ENCODE measurements at places on chromosomes 1 and 21.

DNA sequence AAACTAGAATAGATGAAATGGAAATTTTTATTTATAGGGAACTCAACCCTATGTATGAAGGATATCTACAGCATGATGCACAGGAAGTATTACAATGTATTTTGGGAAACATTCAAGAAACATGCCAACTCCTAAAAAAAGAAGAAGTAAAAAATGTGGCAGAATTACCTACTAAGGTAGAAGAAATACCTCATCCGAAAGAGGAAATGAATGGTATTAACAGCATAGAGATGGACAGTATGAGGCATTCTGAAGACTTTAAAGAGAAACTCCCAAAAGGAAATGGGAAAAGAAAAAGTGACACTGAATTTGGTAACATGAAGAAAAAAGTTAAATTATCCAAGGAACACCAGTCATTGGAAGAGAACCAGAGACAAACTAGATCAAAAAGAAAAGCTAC lies 7.9 kb downstream of the USP1 start:
- no peak for DNase-seq

DNA sequence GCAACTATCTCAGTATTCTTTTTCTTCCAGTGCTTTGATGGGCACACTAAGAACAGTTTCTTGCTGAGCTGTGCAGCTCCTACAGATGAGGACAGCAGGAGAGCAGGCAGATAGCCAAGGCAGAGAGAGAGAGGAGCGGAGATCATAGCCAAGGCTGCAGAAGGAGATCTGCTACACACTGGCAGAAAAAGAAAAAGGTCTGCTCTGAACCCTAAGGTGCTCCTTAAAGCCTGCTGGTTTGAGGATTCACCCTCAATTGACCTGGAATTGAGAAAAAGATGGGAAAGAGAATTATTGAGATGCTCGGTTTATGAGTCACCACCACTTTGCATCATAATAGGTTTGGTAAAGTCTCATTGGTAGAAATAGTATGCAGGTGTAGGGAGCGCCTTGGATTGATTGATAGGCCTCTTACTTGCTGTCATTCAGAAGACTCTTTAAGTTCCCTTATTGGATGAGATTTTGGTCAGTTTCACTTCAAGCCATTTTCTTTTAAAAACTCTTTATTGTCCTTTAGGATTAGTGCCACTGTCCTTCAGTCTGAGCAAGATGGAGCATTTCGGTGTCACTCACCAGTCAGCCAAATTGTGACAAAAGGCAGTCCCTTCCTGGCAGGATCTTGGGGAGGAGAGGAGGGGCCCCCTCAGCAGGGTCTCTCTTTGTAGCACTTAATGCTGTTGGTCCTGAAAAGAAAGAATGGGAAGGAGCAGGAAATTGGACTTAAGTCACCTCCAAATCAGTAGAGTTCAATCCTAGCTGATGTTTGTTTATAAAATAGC lies 685.0 kb downstream of the ADGRL2 start:
- no peak for DNase-seq

DNA sequence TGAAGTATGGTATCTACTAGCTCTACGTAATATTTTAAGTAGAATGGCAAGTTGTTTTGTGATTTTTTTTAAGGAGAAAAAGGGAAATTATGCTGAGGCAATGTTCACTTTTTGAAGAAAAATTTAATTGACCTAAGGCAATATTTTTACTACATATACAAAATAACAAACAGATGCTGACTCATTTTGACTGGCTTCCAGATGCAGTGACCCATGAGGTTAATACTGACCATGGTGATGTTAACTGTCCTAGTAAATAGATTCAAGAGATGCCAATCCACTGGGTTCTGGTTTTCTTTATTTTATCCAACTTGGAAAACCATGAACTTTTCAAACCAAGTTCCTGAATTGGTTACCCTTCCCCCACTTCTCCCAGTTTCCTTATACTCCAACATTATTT lies 154.9 kb downstream of the CRB1 start:
- peak; percentile 20 for DNase-seq

DNA sequence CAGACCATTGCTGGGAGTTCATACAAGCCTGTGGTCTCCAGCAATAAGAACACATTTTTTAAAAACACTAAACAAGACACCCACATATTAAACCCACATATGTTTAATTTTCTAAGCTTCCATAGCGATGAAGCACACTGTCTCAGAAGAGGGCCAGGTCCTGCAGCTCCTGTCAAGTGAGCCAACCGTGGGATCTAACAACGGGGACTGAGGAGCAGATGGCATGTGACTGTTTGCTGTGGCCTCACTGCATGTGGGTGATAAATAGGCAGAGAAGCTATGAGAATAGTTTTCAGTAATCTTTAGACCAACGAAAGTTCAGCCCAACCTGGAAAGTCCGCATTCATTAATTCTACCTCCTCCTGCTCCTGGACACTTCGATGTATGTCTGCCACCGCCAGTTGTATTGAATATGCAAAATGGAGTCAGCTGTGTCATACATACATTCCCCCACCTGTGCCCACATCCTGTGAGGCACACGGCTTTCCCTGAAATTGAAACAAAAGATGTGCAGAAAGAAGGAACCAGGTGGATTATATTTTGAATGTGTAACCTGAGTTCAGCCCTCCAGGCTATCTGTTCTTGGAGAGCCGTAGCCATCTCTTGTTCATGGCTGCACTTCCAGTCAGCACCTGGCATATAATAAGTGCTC lies 88.2 kb downstream of the MIS18A start:
- no peak for DNase-seq

GRCh38 chr1:67738401-67738800 lies 53.4 kb downstream of the GADD45A start:
- DNase-seq: no peak

- no peak for DNase-seq
Observed at GRCh38 chr1:11648039-11648438, 6.2 kb downstream of the FBXO2 start.

DNA sequence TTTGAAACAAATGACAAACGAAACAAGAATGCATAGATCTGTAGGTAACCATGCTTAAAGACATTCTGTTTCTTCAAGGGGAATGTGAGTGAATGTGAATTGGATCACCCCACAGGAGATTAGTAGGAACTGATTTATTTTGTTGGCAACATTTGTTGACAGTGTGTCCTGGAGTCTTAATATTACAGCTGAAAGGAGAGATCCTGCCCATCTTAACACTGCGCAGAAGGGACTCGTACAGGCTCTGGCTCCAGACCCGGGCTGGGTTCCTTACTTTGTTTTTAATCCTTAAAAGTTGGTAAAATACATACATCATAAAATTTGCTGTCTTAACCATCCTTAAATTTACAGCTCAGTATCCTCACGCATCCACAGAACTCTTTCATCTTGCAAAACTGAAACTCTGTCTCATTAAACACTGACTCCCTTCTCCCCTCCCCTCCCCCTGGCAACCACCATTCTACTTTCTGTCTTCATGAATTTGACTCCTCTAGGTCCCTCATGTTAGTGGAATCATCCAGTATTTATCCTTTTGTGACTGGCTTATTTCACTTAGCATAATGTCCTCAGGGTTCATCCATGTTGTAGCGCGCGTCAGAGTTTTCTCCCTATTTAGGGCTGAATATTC lies 74.1 kb downstream of the GALNT2 start:
- DNase-seq: no peak

DNA sequence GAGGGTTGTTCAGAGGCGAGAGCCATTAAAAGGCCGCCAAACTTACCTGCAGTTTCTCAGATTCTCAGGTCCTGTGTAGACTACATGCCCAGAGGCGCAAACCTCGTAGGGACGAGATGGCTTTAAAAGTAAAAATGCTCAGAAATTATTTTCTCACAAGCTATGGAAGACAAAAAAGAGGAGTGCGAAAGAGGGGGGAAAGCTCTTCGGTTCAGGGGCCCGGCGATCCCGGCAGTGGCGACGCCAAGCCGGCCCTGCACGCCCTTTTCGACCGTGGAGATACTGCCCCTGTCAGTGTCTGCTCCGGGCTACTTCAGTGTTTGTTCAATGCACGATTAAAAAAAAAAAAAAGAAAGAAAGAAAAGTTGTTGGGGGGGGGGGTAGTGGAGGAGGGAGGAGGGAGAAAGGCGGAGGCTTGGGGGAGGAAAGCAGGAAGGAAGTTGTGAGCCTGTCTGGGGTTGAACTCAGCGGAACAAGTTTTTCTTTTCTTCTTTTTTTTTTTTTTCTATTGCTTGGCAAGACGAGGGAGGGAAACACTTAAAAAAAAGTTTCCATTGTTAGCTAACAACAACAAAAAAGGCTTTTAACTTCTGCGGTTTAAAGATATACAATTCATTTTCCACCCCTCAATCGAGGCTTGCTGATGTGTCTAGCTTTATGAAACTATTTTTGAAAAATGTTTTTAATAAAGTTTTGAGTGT lies at the start of gene ITPKB:
ITPKB (minus strand) TSS at position 288 of the 701 bp plus-strand sequence. CDS start 1,824 bp downstream, outside the sequence.
- no peak for DNase-seq

DNA sequence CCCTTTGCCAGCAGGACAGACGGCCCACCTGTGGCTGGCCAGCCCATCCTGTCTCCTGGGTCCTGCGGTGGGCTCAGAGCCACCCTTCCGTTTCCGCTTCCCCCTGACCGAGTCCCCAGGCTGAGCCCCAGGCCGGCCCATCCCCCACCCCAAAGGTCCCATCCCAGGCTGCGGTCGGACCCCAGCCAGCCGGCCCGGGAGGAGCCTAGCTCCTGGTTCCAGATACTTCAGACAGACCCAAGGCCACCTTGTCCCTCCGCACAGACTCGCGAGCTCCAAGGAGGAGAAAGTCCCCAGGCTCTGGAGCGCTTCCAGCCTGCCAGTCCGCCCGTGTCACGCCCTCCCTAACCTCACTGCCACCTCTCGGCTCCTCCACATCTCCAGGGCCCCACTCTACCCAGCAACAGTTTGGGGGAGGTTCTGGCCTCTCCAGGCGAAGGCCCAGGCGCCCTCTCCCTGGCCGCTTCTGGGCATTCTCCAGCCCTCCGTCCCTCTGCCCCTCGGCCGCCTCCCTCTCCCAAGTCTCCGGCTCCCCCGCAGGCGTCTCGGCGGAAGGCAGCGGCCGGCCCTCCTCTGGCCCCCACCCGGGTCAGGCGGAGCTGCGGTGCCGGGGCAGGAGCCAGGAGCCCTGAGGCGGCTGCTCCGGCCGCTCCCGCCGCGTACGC lies 835 bp downstream of the LRRN2 start:
- DNase-seq: no peak

- no peak for DNase-seq
Observed at GRCh38 chr1:214003233-214003632, 15.5 kb downstream of the PROX1 start.

DNA sequence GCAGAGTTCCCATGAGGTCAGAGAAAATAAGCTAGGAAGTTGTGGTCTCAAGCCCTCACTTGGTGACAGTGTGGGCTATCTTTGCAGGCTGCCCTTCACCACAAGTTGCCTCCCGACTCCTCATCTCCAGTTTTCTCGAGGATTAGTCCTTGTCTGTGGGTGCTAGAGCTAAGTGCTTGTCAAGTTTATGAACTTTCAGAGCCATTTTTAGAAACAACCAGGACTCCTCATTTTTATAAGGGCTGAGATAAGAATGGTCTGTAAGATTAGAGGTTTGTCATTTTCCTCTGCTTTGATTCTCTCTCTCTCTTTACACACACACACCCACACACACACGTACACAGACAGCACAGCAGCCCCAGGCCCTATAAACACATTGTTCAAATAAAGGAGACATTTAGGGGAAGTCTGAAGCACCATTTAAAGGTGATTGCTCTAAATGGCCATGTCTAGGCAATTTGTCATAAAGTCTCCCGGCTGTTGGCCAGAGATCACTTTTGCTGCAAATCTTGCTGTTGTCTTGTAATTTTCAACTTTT lies 127.2 kb downstream of the LACTBL1 start:
- no peak for DNase-seq

DNA sequence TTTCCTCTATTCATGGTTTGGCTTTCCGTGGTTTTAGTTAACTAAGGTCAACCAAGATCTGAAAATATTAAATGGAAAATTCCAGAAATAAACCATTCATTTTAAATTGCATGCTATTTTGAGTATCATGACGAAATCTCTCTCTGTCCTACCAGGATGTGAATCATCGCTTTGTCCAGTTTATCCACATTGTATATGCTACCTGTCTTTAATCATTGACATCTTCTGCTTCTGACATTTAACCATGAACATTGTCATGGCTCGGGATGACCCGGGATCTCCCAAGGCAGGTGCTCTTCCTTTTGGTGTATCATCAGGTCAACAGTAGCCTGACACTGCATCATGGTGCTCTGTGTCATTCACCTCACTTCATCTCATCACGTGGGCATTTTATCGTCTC lies 125.5 kb upstream of the HNRNPU start:
- DNase-seq: no peak

DNA sequence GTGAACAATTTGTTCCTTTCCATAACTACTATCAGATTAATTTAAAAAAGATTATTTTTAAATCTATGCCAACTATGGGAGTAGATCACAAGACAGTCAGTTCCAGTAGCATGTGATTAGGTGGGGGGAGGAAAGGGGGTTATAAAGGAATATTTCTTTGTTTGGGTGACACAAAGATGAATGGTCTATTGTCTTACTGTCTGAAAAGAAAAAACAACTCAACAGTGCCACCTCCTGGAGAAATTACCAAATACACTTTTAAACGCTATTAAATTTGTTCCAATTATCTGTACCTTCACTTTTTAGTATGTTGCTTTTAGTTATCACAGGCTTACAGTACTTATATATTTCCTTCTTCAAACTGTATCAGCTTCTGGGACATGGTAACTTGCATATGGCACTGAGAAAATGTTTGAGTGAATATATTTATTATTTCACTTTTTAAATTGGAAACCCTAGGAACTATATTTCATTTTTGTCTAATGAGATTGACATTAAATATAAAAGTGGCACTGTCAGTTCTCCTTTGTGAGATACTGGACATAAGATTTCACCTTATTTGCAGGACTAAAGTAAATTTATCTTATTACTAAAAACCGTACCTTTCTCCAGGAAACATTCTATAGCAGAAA lies 1.7 kb upstream of the SORT1 start:
- no peak for DNase-seq

GRCh38 chr1:240663169-240663879 lies 51.4 kb upstream of the GREM2 start:
- peak; percentile 66 for DNase-seq

GRCh38 chr1:228171221-228171891 lies 5.8 kb downstream of the IBA57 start:
- DNase-seq: no peak

DNA sequence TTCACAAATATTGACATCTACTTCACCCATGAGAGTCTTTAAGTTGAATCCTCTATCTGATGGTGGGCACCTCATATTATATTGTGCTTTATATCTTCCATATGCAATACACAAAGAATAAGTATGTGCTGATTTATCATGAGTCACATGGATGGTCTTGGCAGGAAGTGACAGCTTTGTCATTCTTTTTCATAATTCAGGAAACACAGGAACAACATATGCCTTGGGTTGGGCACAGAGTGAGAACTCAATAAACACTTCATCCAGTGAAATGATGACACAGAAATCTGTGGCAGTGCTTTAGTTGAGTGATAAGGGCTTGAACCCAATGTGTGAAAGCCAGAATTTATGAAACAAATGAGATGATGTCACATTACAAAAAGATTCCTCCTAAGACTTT lies 41.2 kb downstream of the GADD45A start:
- no peak for DNase-seq
